ENCODE measurements at places on chromosomes 7 and 10.
A peak's percentile ranks its signal among the peaks of the same experiment; 100 is the strongest.

DNA sequence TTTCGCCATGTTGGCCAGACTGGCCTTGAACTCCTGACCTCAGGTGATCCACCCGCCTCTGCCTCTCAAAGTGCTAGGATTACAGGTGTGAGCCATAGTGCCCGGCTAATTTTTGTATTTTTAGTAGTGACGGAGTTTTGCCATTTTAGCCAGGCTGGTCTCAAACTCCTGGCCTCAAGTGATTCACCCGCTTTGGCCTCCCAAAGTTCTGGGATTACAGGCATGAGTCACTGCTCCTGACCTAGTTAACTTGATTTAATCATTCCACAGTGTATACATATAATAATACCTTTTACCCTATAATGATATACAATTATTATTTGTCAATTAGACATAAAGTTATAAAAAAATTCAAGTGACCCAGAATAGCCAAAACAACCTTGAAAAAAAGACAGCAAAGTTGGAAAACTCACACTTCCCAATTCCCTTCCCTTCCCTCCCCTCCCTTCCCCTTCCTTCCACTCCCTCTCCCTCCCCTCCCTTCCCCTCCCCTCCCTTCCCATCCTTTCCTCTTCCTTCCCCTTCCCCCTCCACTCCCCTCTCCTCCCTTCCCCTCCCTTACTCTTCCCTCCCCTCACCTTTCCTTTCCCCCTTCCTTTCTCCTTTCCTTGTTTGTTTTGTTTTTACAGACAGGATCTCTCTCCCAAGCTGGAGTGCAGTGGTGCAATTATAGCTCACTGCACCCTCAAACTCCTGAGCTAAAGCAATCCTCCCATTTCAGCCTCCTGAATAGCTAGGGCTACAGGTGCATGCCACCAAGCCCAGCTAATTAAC is 14.8 kb upstream of the ZMIZ2 start:
- DNase-seq: no peak

- no peak for DNase-seq
These were observed 40.2 kb upstream of the MYL10 start for GRCh38 chr7:101669307-101669706.

GRCh38 chr10:71667387-71667752 is 52.2 kb downstream of the C10orf105 start:
- no peak for DNase-seq

DNA sequence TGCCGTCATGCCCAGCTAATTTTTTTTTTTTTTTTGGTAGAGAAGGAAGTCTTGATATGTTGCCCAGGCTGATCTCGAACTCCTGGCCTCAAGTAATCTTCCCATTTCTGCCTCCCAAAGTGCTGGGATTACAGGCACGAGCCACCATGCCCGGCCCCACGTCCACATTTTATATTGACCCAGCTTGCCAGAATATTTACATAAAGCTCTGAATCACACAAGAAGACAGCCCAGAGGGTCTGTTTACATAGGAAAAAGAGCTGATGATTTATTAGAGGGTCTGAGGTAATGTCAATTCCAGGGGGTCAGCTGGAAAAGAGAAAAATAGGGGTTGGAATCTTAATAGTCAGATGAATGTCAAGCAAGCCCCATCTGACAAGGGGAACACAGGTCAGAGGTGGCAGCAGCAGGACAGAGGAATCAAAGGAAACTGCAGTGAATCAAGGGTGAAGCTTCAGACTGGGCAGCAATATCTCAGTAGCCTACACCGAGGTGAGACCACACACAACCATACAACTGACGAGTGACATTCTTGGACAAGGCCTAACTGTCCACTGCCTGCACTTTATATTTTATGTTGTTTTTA is 15.8 kb upstream of the SLF2 start:
- no peak for DNase-seq

DNA sequence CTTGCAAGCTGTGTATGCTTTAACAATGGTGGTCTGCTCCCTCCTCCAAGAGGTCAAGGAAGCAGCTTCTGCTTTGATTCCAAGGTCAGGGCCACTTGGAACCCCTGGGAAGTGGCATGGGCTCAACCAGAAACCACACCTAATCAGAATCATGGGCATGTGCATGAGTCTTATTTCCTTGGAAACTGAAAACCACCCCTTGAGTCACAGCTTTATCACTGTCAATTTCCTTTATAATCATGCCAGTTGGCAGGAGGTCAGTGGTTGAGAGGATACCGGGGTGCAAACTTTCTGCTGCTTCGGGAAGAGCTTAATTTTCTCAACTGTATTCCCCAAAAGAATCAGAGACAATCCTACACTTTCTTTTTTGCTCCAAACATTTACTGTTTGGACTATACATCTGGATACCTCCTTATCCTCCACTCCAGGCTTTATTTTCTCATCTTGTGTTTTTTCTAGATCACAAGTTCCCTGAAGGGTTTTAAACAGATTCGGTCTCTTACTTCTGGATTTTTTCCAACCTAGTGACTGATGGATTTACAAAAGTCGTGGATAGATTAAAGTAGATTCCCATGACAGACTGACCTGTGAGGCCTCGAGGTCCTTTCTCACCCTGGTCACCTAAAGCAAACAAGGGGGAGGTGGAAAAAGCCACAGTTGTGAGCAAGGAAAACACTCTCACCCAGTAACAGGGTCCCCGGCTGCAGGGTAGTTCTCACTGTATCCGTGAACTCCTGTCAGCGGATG is 36.0 kb downstream of the COL17A1 start:
- no peak for DNase-seq

DNA sequence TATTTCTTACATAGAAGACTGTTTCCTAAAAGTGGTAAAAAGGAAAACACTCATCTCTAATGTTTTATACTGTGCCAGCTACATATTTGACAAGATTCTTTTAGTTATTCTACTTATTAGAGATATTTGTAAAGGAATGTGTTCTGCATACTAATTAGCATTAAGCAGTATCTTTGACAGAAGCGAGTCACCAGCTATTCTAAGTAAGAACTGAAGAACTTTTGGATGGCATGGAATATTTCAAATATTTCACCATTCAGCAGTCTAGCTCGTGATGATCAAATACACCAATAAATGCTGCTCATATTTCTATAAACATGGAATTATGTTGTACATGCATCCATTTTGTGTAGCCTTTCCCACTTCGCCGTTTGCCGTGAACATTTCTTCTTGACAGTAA is 241.6 kb upstream of the TCF7L2 start:
- DNase-seq: no peak

GRCh38 chr10:96073722-96074121 is 30.3 kb downstream of the CCNJ start:
- DNase-seq: no peak

DNA sequence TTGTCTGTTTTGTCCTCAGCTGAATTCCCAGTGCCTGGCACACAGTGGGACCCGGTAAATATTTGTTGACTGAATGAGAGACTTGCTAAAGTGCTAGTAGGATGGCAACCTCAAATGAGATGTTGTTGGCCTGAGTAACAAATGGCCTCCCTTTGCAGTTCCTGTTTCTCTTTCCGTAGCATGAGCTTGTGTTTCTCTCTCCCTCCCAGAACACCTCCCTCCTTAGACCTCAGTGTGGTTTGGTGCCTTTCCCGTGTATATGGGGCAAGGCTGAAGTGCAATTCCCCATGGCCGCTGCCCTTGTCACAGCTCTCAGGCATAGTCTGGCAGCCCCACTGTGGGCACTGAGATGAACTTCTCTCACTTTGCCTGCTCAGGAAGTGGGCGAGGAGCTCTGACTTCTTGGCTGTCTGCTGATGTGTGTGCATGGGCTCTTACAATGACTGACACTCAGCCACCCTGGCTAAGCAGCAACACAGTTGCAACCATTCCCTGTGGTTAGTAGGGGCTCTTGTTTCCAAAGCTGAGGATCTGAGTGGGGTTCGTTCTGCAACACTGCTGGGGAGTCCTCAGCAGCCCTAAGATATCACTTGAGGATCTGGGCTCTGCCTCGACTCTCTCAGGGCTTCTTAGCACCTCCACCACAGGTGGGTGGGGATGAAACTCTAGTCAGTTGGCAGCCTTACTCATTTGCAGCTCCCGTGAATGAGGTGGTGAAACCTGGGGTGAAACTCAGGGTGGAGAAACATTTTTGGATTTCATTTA is 136.1 kb downstream of the ICA1 start:
- no peak for DNase-seq

DNA sequence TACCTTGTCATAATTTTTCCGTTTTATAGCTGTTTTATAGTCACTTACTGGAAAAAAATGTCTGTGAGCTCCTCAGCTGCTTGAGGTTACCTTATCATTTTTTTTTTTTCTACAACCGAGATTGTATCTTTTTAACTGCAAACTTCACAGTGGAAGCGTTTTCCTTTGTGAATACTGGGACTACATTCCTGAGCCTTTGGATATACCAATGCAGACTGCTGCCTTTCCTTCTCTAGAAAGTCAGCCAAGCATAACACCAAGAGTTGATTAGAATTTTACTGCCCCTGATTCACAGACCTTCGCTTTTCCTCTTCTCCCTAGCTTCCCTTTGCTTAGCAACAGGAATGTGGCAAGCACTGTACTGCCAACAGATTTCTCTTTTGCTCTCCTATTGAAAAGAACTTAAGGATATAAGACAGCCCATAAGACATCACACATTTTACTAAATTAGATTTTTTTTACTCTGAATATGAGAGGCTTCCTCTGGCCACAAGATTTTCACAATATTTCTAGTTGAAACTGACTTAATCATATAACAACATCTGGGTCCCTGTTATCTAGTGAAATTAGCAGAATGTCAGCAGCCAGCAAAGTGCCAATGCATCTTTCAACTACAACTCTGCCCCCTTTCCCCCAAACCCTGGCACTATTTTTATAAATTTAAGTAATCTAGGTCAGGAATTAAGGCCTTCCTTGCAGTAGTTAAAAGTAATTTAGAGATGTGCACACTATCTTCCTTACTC is 170.6 kb downstream of the PRKG1 start:
- no peak for DNase-seq

GRCh38 chr10:88923520-88923919 is 29.1 kb downstream of the ACTA2 start:
- DNase-seq: no peak

GRCh38 chr7:51639661-51640334 is 323.2 kb upstream of the COBL start:
- DNase-seq: no peak

DNA sequence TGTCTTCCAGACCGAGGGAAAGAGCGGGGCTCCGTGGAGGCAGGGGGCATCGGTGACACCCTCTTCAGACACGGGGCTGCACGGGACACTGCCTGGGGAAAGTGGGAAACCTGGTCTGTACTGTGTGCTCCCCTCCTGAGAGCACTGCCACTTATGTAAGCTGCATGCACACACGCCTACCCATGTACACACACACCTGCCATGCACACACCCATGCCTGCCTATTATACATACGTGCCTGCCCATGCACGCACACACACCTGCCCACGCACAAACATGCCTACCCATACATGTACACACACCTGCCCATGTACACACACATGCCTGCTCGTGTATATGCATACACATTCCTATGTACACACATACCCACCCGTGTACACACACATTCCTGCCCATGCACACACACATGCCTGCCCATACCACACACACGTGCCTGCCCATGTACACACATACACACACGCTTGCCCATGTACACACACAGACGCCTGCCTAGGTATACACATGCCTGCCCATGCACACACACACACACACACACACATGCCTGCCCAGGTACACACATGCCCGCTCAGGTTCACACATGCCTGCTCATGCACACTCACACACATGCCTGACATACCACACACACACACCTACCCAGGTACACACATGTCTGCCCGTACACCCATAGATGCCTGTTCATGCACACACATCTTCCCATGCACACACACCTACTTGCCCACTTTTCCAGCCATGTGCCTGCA is 35.5 kb upstream of the CALN1 start:
- DNase-seq: no peak

GRCh38 chr7:96009148-96009547 is 236.8 kb downstream of the DYNC1I1 start:
- no peak for DNase-seq

DNA sequence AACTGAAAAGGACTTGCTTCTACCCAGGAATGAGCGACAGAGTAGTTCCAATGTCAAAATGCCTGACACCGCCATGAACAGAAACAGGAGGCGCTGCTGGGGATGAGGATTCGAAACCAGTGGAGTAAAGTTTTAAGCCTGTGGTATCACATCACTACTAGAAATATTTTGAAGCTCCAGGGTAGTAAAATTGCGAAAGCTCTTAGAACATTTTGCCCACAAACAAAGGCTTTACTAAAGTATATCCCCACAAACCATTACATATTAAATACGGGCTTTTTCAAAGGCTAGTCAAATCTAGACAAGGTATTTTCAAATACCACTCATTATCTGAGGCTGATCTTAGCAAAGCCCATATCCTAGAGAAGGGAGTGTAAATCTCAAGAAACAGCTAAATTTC is 2.4 kb downstream of the PRDX3 start:
- peak; percentile 47 for DNase-seq

DNA sequence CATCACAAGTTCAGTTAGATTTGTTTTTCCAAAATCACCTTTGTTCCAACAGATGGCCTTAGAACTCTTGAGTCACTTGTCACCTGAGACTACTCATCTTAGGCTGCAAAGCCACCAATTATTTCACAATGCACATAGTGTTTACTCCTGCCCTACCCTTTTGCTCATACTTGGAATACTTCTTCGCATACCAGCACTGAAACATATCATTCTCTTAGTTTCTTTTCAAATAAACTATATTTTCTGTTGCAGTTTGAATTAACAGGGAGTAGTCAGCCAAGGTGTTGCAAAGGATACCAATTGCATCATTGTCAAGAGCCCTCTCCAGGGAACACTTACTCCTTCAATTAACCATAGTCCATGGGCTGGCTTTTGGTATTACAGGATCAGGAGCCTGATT is 71.0 kb downstream of the CASD1 start:
- DNase-seq: no peak

- DNase-seq: no peak
These were observed 12.8 kb upstream of the DRGX start for GRCh38 chr10:49408519-49409306.

GRCh38 chr10:103416436-103417147 is 20.2 kb downstream of the PDCD11 start:
- no peak for DNase-seq

DNA sequence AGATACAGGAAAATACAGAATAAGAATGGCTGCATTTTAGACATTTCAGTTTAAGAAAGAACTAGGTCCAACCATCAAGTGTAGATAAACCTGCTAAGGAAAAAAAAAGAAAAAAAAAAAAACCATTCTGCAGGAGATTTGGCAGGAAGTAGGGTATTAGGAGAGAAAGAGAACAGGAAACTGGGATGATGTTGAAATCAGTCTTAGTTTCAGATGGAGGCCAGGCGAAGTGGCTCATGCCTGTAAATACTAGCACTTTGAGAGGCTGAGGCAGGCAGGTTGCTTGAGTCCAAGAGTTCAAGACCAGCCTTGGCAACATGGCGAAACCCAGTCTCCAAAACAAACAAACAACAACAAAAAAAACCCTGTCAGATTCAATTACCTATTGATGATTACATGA is 120.2 kb downstream of the RAB11FIP2 start:
- DNase-seq: no peak
